Iris pigment epithelial cell (primary cell): ENCODE measurements at places on chromosomes 16 and 17.

DNA sequence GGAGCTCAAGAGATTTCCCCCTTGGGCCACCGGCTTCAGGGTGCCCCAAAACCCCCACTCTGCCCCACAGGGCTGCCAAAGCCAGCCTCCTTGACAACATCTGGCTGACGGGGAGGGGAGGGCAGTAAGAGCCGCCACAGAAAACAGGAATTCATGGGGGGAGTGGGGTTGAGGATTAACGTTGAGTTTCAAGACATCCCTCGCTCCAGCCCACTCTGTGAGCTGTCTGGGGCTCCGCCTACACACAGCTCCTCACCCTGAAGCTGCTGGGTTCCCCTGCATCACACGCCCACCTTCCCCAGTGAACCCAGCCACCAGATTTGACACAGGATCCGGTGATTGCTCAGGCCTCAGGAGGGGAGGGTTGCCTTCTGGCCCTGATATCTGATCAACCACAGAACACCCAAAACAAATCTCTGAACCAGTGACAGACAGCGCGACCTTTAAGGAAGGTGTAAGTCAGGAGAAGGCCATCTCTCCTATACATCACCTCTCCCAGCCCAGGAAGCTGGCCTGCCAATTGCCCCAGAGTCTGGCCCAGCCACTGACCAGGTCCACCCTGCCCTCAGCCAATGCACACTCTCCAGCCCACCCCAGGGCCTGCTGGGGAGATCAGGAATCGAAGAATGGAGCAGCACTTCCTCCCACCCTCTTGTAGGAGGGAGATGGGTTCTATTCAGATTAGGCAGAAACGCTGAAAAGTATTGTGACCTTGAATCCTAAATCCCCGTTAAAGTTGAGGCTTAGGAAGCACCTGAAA, 132.1 kb downstream of the CLEC16A start:
- peak; percentile 43 for DNase-seq

DNA sequence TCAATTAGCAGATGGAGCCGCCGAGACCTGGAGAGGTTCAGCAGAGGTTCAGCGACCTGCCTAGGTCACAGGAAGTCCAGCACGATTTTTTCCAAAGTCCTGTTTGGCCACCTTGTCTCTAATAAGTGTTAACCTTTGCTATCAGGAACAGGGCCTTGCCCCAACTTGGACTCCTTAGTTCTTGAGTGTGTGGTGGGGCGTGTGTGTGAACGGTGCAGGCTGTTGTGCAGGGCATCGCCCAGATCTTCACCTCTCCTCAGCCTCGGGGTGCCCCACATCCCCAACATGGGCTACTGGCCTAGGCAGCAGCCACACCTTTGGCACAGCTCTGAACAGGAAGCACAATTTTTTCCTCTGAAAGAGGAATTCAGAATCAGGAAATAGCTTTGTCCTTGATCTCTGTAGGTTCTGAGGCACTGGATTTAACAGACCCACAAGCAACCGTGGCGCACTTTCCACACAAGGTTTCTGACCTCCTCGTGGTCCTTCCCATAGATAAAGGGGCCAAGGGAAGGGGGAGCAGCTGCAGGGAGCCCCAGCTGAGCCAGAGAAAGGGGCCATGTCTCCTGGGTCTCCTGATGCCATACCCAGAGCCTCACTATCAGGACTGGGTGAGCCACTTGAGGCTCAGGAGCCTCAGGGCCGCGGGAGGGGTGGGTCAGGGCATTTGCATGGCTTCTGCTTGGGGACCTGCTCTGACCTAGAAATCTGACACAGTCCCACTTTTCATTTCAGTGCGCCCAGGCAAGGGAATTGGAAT, 10.4 kb downstream of the MPRIP start:
- DNase-seq, result no peak

DNA sequence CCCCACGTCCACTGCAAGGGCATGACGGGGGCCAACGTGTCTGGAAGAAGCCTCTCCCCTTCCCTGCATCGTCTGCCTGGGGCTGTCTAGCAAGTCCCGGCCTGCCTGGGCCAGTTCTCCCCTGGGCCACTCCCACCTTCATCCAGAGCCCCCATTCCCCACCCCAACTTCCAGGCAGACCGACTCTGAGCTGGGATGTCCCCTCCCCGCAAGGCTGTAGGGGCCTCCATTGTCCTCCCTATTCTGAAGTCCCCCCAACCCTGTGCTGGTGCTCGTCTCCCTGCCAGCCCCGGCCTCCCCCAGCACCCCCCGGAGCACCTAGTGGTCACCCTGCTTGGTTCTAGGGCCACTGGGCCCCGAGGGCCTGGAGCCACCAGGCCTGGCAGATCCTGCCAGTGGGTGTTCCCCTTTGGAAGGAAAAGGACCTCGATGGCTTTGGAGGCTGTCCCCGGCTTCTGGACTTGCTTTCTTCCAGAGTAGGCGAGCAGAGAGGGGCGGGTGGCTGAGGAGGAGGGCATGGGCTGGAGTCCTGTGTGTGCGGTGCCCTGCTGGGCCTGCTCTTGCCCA, 4.8 kb downstream of the GLIS2 start:
- DNase-seq, result no peak

DNA sequence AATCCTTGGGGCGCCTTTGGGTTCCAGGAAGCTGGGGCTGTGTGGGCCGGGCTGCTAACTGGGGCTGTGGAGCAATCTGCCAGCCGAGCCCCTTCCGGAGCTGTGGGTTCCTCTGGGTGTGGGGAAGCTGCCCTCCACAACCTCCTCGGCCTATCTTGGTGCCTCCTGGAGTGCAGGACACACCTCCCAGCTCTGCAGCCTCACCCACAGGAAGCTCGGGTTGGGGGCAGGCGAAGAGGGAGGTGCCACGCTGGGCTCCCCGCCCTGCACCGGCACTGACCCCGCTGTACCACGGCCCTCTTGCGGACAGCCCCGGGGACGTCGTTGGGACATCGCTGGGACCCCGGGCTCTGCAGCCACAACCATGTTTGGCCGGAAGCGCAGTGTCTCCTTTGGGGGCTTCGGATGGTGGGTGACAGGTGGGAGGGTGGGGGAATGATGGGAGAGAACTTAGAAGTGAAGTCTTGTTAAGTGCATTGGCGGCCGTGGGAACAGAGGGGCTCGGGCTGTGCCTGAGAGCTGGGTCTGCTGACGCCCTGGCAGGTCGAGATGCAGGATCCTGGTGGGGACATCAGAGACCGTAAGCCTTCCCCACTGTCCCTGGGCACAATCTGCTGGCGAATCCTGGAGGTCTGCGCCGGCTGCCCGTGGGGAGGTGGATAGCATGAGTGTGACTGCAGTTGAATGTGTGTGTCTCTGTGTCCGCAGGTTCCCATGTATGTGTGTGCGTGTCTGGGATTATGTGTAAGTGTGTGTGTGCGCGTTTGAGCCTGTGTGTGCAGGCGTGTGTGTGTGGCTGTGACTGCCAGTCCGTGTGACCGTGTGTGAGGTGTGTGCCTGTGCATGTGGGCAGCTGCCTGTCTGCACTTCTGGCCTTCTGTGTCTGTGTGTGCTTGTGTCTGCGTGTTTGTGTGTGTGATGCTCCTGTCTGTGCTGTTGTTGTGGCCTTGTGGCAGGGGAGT, at the start of gene RAP1GAP2:
RAP1GAP2 (plus strand) TSS at position 275 of the 962 bp plus-strand sequence; CDS start at position 365, 90 bp downstream.
- no peak for DNase-seq

GRCh38 chr16:25931473-25932035, 239.8 kb downstream of the HS3ST4 start:
- no peak for DNase-seq

- no peak for DNase-seq
Measured at GRCh38 chr17:60792250-60792898, 114.7 kb downstream of the BCAS3 start.

DNA sequence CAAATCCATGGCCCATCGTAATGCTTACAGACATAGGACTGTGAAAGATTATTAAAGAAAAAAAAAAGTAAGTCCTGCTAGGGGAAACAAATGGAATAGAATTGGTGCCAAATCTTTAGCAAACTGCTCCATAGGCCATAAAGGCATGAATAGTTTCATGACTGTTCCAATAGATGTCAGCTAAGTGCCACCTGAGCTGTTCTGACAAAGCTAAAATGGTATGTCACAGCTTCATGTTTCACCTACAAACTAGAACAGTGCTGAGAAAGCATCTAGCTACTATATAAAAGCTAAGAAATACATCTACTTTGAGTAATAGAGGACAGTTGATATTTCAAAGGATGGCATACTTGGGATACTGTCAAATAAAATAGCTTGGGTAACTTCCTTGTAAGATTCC, 771.6 kb upstream of the CA10 start:
- DNase-seq, result no peak

DNA sequence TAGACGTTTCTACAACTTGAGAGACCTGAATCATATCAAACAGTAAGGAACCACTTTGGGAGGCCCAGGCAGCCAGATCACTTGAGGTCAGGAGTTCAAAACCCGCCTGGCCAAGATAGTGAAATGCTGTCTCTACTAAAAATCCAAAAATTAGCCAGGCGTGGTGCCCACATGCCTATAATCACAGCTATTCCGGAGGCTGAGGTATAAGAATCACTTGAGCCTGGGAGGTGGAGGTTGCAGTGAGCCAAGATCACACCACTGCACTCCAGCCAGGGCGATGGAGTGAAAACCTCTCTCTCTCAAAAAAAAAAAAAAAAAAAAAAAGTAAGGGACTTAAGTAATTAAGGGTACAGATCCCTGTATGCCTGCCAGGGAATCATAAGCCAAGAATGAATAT, 103.4 kb upstream of the NUDT7 start:
- no peak for DNase-seq

GRCh38 chr16:50801036-50801435, 59.1 kb downstream of the CYLD start:
- no peak for DNase-seq

DNA sequence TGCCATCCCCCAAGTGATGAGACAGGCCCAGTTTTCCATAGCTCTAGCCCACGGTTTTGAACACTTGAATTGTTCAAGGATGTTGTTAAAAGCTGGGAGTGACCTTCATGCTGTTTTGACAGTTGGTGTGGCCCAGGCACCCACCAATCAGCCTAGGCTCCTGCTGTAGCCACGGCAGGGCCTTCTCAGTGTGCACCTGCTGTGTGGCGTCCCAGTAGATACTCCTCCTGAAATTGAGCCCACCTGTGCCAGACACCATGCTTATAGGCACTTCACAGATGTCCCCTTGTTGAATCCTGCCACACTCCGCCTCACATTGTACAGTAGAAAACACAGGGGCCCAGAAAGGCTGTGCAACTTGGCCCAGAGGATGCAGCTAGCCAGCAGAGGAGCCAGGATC, 86.4 kb downstream of the SOCS1 start:
- no peak for DNase-seq

- DNase-seq, result no peak
Measured at GRCh38 chr16:50565428-50565827, 17.2 kb downstream of the NKD1 start.

GRCh38 chr17:43532581-43532980, 13.6 kb downstream of the ETV4 start:
- no peak for DNase-seq

- peak; percentile 56 for DNase-seq
Measured at GRCh38 chr17:50420419-50421112, 5.5 kb upstream of the ACSF2 start.

GRCh38 chr16:57863434-57864160, 61.3 kb upstream of the KIFC3 start:
- DNase-seq, result peak; percentile 90

DNA sequence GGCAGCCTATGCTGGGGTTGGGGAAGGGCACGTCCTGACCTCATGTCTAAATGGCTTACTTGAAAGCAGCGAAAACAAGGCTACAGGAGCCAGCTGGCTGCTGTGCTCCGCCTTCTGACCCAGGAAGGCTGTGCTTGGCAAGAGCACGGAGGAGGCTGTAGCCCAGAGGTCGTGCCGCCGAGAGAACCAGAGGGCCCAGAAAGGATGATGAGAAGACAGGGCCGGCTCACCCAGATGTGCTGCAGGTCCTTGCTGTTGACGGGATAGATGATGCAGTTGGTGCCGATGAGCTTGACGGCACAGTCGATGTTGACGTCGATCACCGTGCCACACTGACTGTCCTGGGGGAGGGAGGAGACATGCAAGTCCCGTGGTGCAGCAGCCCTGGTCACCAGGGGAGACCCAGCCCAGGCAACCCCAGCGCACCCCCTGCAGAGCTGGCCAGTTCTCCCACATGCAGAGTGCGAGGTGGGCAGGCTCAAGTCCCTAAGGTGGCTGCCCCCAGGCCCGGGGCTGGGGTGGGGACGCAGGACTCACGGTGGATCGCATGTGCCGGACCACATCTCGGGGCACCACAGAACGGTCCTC, 20.7 kb downstream of the SPHK1 start:
- no peak for DNase-seq

- DNase-seq, result no peak
Measured at GRCh38 chr16:24728891-24729242, 584 bp upstream of the TNRC6A start.

- DNase-seq, result no peak
Measured at GRCh38 chr16:13552062-13552959, 367.6 kb upstream of the ERCC4 start.

DNA sequence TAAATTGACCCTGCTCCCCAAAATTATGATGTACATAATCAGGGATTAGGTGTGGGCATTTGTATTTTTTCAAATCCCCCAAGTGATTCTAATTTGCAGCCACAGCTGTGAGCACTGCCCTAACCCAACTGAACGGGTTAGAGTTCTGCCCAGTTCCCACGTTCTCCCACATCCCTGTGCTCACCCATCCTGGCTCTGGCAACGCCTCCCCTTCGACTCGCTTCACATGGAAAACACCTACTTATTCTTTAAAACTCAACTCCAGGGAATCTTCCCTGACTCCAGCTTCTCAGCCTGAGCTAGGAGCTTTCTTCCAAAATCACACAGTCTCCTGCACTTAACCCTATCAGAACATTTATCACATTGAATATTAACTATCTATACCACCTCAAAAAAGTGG, 17.6 kb upstream of the C16orf82 start:
- DNase-seq, result no peak

DNA sequence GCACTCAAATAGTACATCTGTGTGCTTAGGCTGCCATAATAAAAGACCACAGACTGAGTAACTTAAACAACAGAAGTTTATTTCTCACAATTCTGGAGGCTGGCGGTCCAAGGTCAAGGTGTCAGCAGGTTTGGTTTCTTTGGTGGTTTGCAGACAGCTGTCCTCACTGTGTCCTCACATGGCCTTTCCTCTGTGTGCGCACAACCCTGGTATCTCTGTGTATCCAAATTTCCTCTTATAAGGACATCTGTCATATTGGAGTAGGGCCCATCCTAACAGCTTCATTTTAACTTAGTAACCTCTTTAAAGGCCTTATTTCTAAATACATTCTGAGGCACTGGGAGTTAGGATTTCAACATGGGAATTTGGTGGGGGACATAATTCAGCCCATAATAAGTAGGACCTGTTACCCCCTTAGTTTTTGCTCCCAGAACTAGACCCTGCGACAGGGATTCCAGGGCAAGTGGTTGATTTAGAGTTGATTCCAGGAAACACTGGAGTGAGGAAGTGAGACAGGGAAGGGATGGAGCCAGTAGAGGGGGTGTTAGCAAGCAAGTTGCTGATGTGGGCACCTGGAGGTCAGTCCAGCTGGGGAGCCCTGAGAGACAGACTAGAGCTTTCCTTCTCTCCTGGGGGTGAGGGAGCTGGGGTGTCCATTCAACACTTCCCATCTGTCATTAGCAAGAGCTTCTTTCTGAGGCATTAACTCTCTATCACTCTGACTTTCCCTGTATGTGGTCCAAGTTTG, 10.9 kb upstream of the ALKBH5 start:
- no peak for DNase-seq
